ENCODE measurements at places on chromosomes 1 and 21.

DNA sequence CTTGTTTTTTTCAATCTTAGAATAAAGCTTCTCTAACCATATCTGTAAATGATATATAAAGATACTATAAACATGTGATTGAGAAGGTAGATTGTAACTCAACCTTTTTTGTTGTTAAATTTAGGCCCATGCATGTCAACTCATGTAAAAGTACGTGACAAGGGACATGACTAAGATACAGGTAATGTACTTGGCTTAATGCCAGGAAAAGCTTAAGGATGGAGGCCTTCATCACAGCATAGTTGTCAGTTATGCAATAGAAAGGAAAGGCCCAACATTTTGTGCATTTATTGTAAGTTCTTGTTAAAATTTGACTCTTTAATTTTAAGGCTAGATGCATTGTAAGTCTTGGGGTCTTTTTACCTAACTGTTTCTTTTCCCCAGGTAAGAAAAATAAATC, 305.1 kb downstream of the LTN1 start:
- DNase-seq, result no peak

DNA sequence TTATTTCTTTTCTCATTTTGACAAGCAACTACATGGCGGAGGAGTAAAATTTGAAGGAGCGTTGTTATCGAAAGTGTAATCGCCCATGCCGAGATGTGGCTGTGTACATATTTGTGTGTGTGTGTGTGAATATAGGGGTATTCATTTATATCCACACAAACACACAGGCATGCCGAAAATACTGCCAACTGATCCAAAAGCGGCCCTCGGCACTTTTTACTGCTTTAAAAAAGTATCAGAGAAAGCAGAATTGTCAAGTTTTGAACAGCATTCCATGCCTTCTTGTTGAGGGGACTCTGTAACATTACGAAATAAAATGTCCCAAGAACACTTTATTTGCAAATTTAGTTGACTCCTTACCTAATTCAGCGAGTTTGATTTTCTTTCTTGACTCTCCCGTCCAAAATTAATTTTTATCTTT, 1.1 kb downstream of the PBX1 start:
- no peak for DNase-seq

GRCh38 chr1:192601143-192601542, 25.6 kb downstream of the RGS1 start:
- DNase-seq, result no peak

- DNase-seq, result no peak
Observed at GRCh38 chr1:36109041-36109679, 15.9 kb downstream of the COL8A2 start.

DNA sequence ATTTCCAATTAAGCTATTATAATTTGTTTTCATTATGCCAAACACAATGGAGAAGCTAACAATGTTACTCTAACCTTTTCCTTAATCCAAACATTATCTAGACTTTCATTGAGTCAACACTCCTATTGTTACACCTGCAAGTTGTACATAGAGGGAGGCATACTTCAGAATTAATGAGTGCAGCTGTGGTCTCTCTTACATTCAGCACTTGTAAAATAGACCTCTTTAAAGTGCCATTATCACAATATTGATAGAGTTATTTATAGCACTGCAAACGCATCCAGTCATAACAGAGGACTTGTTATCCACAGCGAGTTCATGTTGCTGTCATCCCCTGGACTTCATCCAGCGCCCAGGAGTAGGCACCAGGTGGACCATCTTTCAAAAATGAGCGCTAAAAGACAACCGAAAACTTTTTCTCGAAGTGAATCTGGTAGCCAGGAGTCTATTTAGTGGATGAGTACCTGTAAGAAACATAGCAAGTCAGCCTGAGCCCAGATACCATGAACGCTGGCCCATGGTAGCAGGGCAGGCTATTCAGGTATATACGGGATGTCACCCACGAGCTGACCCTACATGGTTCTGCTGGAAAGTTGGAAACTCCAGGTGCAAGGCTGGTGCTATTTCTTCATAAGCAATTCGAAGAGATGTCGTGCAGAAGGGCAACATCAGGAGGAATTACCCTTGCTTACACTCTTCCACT, 70.6 kb upstream of the NFIA start:
- DNase-seq, result no peak

- no peak for DNase-seq
Observed at GRCh38 chr1:69103213-69103612, 464.5 kb upstream of the LRRC7 start.

- no peak for DNase-seq
Observed at GRCh38 chr1:158212320-158212719, 31.6 kb downstream of the CD1D start.

- DNase-seq, result no peak
Observed at GRCh38 chr1:54013393-54014008, 4.5 kb downstream of the LDLRAD1 start.
